ENCODE measurements at places on chromosomes 4 and X.
A peak's percentile ranks its signal among the peaks of the same experiment; 100 is the strongest.

- DNase-seq, result no peak
Observed at GRCh38 chr4:26613237-26613636, 29.4 kb downstream of the TBC1D19 start.

DNA sequence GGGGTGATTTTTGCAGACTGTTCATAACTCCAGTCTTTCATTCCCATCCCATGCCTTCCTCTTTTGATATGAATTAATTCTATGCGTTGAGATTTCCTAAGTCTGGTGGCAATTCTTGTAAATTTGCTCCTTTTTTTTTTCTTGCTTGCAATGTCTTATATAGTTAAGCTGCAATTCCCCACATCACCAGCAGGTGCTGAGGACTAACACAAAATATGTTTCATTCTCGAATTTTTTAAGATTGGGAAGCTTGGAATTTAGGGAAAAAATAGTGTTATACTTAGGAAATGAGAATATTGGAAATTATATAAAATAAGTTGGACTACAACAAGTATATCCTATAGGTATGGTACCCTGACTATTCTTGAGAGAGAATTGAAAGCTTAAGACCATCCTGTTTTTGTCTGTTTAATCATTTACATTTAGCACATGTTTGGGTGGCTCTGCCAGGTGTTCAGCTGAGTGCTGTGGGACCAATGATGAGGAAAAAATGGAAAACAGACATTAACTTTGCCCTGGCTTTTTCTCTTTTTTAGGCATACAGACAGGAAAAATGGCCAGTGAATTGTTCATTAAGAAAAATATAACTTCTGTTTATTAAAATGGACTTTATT, 30.2 kb downstream of the AFF2 start:
- DNase-seq, result no peak

DNA sequence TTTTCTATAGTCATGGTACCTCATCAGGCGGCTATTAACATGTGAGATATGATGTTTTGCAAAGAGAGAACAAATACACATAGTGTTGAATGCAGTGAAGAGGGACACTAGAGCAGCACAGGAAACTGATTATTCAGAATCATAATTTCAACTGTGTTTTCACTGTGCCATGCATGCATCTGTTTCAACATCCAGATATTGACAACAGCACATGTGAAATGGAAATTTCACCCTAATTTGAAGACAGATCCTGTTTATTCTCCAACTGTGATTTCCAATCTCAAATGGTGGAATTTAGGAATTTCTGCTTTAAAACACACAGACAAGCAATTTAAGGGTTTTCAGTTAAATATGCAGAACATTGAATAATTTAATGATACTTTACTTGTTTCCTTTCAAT, 288.6 kb downstream of the KCTD8 start:
- DNase-seq, result no peak

- DNase-seq, result no peak
Observed at GRCh38 chrX:41001327-41001726, 83.9 kb upstream of the USP9X start.

DNA sequence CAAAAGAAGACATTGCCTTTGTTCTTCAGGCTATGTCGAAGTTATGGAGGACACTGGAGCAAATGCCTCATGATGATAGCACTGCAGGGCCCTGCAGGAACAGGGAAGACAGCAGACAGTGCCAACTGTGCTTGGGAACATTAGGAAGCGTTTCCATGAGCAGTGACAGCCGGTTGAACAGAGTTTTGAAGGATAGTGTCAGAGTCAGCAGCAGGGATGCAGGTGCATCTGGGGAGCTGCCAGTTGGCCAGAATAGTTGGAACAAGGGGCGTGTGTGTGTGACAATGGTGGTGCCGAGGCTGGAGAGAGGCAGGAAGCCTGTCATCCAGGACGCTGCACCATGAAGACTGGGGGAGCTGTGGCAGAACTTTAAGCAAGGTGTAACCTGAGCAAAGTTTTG, 88.6 kb downstream of the SHROOM3 start:
- no peak for DNase-seq

- no peak for DNase-seq
Observed at GRCh38 chr4:79872738-79873137, 200.3 kb downstream of the ANTXR2 start.

- DNase-seq, result no peak
Observed at GRCh38 chr4:48300004-48300403, 30.4 kb upstream of the TEC start.

- DNase-seq, result no peak
Observed at GRCh38 chr4:16750216-16750615, 148.2 kb downstream of the LDB2 start.

GRCh38 chrX:9875801-9876200, 89.6 kb downstream of the SHROOM2 start:
- DNase-seq, result no peak

- DNase-seq, result peak; percentile 5
Observed at GRCh38 chr4:82899374-82900065, 1.0 kb upstream of the THAP9 start.

DNA sequence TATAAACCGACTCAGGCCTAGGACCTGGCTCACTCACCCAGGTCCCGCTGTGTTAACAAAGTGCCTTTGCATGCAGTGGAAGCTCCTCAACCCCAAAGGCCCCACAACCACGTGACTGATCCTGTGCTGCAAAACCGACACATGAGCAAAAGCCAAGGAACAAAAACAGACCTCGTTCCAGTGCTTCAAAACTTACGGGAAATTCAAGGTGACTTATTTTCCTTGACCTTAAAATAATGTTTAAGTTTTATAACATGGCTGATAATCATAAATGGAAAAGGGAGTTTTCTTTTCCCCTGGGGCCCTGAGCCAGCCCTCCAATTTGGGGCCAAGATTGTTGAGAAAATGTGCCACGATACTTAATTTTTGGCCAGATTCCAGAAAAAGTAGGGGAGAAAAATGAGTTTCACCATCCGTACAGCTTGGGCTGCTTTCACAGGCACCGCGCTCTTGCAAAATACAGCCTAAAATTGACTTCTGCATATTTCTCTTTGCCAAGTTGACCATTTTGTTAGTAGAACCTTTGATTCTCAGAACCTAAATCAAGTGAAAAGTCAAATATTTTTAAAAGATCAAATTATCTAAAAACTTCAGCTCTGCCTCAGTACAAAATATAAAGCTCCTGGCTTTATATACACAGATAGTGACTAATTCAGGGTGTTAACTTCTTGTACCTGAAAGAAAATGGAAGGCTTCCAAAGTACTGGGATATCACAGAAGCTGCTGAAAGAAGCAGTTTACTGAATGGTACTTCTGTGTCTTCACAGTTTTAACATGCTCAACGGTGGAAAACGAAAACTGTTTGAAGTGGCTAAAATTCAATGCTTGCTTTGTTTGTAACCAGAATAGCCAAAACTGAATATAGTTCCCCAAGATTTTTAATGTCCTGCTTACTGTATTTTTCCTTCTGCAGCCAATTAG, 93.8 kb downstream of the APBB2 start:
- peak; percentile 39 for DNase-seq

- DNase-seq, result no peak
Observed at GRCh38 chr4:73844806-73845205, 8.3 kb upstream of the PF4V1 start.

DNA sequence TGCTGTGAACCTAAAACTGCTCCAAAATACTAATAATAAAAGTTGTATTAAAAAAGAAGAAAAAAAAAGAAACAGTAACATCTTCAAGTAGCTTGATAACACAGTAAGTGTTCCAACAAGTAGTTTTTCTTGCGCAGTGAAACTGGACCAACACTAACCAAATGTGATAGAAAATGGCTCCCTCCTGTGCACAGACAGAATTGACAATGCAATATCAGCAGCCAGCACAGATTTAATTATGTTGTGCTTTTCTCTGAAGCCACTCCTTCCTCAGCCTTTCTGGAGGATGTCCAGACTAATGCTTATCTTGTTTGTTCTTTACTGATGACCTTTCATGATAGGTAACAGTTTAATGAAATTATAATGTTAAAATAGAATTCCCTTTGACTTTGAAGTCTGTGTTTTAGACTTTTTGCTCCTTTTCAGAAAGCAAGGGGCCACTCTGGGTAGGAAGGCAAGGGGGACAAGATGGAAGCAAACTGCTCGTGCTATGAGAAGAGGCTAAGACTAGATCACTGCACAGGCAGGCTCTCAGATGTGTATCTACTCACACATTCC, 147.1 kb upstream of the RPL34 start:
- no peak for DNase-seq

DNA sequence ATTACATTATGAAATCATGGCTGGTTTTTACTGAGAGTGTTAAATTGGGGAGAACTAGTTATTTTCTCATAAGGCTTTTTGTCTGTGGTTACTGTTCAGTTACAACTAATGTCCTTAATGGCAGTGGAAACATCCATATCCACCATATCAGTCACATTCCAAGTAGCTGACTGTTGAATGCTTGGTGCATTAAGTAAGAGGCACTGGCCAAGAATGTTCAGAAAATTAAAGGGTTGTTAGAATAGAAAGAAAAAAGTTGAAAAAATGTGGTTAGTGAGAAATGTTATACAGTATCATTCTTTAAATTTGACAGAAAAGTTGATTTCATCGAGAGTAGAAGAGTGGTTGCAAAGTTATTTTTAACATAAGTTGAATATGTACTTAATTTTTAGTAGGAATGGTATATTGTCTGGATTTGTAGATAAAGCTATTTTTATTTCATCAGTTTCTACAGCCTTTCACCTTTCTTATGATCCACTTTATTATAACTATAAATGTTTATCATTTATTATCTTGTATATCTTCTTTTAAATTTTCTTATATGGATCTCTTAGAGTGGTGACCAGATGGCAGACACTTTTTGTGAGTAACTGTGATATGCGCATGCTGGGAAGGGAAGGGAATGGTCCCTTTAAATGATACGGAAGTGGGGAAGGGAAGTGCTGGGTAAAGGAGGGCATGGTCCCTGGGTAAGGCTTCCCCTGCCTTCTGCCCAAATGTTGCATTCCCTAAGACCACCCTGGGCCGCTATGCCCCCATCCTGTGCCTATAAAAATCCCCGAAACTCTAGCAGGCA, 2407.1 kb downstream of the ARAP2 start:
- no peak for DNase-seq

DNA sequence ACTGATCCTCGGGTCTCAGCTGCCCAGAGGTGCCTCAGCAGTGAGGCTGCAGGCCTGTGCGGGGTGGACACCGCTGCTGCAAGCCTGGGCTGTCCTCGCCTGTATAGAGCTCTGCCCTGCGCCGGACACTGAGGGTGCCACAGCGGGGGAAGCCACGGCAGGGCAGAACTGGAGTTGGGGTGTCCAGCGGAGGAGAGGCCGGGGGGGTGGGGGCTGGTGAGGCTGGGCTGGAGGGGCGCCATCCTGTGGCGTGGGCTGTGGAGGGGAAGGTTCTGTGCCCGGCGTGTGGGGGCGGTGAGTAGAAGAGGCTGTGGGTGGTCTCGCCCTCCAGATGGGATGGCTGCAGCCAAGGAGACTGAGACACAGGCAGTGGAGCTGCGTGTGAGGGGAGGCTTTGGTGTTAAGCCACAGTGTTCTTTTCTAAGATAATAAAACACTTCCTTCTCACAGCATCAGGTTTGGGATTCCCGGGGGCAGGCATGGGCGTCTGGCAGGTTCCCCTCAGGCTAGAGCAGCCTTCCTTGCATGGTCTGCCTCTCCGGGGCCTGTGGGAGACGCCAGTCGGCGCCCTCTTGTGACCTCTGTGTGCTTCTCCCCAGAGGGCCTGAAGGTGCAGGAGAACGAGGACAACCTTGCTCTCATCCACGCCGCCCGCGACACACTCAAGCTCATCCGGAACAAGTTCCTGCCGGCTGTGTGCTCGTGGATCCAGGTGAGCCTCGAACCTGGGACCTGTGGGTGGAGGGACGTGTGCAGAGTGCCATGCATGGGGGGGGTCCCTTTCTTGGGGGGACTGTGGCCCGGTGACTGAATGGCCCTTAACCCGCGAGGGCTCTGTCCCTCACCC, 7.4 kb downstream of the UVSSA start:
- DNase-seq, result no peak

GRCh38 chrX:110219920-110220319, 98.0 kb downstream of the AMMECR1 start:
- no peak for DNase-seq

DNA sequence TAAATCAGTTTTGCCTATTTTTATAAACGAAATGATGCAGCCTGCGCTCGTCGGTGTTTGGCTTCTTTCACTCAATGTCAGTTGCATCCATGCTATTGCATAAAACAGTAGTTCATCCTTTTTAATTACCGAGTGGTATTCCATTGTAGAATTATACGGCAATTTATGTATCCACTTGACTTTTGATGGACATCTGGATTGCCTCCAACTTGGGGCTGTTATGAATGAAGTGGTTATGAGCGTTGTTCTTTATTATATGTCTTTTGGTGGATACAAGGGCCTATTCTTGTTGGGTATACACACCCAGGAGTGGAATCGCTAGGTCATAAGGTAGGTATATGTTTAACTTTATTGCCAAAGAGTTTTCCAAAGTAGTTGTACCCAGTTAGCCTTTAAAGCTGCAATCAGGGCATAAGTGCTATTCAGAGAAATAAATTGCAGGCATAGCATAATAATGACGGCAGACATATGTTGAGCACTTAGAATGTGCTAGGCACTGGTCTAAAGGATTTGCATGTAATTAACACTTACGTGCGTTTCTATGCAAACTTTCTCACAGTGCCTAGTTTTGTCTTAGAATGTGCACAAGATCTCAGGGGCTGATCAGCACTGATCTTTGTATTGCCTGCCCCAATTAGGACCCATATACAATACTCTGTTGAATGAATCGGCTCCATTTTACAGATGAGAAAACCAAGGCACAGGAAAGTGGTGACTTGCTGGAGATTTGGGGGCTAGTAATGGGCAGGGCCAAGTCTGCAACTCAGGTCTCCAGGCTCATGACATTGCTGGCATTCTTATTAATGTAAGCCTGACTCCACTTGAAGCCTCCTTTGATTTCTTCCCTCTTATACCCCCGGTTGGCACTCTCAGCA, 407.0 kb downstream of the BCOR start:
- DNase-seq, result no peak

DNA sequence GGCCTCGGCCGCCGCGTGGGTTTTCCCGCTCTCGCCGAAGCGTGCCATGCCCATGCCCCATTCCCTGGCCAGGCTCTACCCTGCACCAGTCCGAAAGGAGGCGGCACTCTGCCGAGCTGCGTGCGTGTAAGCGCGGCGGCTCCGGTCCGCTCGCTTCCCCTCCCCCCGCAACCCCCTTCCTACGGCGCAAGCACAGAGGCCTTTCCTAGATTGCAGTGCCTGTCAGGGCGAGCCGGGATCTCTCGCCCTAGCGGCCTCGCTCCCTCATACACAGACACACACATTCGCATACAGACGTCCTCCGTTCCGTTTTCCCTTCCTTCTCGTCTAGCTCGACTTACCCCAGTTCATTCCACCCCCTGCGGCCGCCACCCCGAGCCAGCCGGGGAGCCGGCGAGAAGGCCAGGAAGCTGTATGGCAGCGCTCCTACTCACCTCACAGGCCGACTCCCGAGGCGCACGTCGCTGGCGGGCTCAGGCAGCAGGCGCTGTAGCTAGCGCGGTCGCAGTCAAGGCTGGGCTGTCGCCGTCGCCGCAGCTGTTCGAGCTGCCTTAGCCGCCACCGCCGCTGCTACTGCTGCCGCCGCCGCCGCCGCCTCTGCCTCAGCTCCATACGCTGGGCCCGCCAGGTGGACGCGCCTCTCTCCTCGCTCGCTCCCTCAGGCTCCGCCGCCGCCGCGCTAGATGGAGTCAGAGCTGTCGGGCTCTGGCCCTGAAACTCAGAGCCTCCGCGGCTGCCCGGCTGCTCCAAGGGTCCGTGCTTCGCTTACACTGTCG, 615 bp downstream of the NEXMIF start:
- DNase-seq, result peak; percentile 81

Data from right kidney (tissue), 9 donors.